ENCODE measurements at places on chromosomes 4 and X. TPM values are rescaled to one million over a fixed set of nuclear protein-coding genes. Genes with fewer than 3 reads are reported as not detected.

The UGT2B11 gene
- not detected for polyA plus RNA-seq

The FSTL5 gene
- 0.10 TPM for polyA plus RNA-seq

The LNX1 gene
- polyA plus RNA-seq = 0.19 TPM

The RASGEF1B gene
- not detected for polyA plus RNA-seq

The SMIM31 gene
- polyA plus RNA-seq = not detected

The CLCN5 gene
- polyA plus RNA-seq = 1.9 TPM

The PCSK1N gene
- 35.0 TPM for polyA plus RNA-seq

The ASB11 gene
- polyA plus RNA-seq = not detected

The TAPT1 gene
- polyA plus RNA-seq = 10.4 TPM

The MSL3 gene
- polyA plus RNA-seq = 21.8 TPM

The HS3ST1 gene
- polyA plus RNA-seq = not detected

The MAPK10 gene
- 13.0 TPM for polyA plus RNA-seq

The GSX2 gene
- 0.02 TPM for polyA plus RNA-seq

The CLNK gene
- not detected for polyA plus RNA-seq

The CT45A10 gene
- not detected for polyA plus RNA-seq

The CRMP1 gene
- polyA plus RNA-seq = 7.8 TPM

The DCAF8L2 gene
- 0.33 TPM for polyA plus RNA-seq

The SPP1 gene
- polyA plus RNA-seq = 0.82 TPM

The HS6ST2 gene
- 0.18 TPM for polyA plus RNA-seq

The PNCK gene
- 2.5 TPM for polyA plus RNA-seq

The JAKMIP1 gene
- polyA plus RNA-seq = 0.54 TPM

Measured in SK-N-SH (cell line).